Vagina (tissue), 2 donors: ENCODE measurements at places on chromosomes 3 and 15.

DNA sequence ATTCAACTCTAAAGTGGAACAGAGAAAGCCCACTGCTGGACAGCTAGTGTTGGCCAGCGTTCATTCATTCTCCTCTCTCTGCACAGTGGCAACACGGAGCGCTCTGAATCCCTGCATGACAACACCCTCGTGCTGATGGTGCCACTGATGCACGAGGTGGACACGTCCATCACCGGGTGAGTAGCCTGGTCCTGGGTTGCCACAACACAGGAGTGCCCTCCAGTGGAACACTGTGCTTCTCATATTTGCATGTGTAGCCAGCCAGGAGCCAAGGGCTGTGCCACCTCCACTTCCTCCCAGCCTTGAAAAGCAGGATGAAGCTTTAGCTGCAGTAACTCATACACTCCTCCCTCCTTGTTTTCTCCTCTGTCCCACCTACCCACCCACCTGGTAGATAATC is 120.0 kb upstream of the CTDSPL start:
- H3K27ac ChIP-seq = no peak overlapping the region
- H3K27me3 ChIP-seq = no peaks in the 10 kb centered on the region

DNA sequence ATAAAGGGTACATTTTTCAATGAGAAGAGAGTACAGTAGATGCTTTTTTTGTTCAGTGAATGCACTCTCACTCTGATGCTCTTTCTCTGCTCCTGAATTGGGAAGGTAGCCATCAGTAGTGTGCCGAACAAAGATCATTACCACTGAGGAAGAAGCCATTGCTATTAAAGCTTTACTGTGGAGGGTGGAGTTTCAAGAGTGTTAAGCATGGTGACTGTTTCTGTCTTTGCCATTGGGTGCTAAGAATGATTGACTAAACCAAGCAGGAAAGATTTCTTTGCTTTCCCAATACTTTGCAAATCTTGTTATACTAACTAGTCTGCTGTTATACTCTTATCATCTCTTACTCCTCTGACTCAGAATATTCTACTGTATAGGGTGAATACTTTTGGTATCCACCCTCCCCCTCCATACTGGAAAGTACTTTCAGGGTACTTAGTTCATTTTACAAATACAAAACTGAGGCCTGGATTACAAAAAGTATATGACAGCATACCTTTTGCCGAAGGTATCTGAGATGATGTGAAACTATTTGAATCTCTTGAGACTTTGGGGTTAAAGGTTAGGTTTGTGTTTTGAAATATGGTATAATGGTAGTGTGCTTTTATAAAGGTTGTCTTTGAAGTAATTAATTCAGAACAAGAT is 1.7 kb downstream of the RAB11A start:
- DNase-seq = no peak
- no peaks in the 10 kb centered on the region for H3K27me3 ChIP-seq
- peaks cover 45% of the 10 kb centered on the region for H3K4me1 ChIP-seq
- peak overlapping the region; percentile 96 for H3K27ac ChIP-seq
- H3K36me3 ChIP-seq = peaks cover 12% of the 10 kb centered on the region
- H3K4me3 ChIP-seq = peak overlapping the region; percentile 82

- peak overlapping the region; percentile 32 for H3K4me3 ChIP-seq
- no peaks in the 10 kb centered on the region for H3K27me3 ChIP-seq
- no peak overlapping the region for H3K27ac ChIP-seq
- no peak for DNase-seq
- peaks cover 23% of the 10 kb centered on the region for H3K4me1 ChIP-seq
Measured at GRCh38 chr3:23671851-23672589, 133.7 kb upstream of the UBE2E1 start.

GRCh38 chr15:38454696-38455090 is 766 bp downstream of the FAM98B start:
- peak overlapping the region; percentile 82 for H3K4me3 ChIP-seq
- no peaks in the 10 kb centered on the region for H3K36me3 ChIP-seq
- H3K27me3 ChIP-seq = no peaks in the 10 kb centered on the region
- H3K4me1 ChIP-seq = peaks cover 19% of the 10 kb centered on the region

DNA sequence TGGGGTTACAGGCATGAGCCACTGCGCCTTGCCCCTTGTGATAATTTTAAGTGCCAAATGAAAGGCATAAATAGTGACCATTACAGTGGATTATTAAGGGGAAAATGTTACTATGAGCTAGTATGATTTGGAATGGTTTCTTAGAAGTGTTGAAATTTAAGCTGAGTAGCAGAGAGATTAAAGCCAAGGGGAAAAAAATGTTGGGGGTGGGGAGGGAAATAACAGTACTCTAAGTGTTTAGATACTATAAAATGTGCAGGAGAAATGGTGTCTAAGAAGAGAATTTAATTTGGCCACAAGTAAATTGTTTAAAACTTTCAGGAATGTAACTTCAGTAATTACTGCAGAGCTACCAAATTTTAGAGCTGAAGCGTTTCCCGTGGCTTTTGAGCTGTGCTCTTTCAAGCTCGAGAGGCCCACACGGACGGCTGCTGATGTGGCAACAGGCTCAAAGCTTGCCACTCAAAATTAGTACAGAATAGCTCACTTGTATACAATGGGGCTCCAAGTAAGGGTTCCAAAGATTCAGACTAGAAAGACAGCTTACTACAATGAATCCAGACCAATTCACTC is 23.9 kb upstream of the SLC12A8 start:
- H3K36me3 ChIP-seq = peaks cover 18% of the 10 kb centered on the region
- no peak overlapping the region for H3K27ac ChIP-seq
- no peaks in the 10 kb centered on the region for H3K27me3 ChIP-seq
- H3K4me1 ChIP-seq = no peaks in the 10 kb centered on the region
- no peak overlapping the region for H3K4me3 ChIP-seq

DNA sequence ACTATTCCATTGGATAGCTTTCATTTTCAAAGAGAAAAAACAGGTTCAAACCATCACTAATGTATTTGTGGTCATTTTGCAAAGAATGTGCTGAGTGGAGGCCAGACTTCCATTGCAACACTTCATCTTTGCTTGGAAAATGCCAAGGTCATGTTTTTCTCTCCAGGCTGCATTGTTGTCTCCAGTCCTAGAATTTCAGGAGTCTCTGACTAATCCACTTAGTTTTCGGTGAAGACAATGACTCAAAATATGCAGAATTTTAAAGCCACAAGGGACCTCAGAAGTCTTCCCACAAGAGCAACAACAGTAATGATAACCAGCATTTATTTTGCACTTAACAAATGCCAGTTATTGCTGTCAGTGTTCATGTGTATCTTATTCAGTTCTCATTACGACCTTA is 277.0 kb downstream of the RYR3 start:
- H3K4me3 ChIP-seq = no peak overlapping the region
- H3K27me3 ChIP-seq = no peaks in the 10 kb centered on the region
- no peaks in the 10 kb centered on the region for H3K36me3 ChIP-seq
- no peak for DNase-seq
- no peak overlapping the region for H3K27ac ChIP-seq
- H3K4me1 ChIP-seq = no peaks in the 10 kb centered on the region

DNA sequence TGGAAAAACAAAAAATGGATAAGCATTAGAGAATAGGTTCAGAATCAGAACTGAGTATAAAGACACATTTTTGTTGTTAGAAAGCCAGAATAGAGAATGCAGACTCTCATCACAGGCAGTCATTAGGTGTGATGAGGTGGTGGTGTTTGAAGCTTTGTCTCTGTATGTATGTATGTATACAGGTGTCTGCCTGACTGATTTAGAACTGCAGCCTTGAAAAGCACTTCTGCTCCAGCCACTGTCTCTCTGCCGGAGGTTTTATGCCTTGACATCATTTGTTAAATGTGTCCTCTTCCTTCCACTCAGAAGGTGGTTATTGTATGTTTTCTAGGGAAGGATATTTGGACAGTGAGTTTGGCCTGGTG is 80.7 kb upstream of the ZBED2 start:
- peaks cover 20% of the 10 kb centered on the region for H3K4me1 ChIP-seq
- H3K27me3 ChIP-seq = no peaks in the 10 kb centered on the region
- no peaks in the 10 kb centered on the region for H3K36me3 ChIP-seq
- no peak for DNase-seq
- no peak overlapping the region for H3K4me3 ChIP-seq
- H3K27ac ChIP-seq = no peak overlapping the region

GRCh38 chr3:187782006-187782405 is 36.7 kb upstream of the BCL6 start:
- H3K4me1 ChIP-seq = no peaks in the 10 kb centered on the region
- DNase-seq = no peak
- no peaks in the 10 kb centered on the region for H3K27me3 ChIP-seq
- H3K27ac ChIP-seq = no peak overlapping the region
- no peak overlapping the region for H3K4me3 ChIP-seq

DNA sequence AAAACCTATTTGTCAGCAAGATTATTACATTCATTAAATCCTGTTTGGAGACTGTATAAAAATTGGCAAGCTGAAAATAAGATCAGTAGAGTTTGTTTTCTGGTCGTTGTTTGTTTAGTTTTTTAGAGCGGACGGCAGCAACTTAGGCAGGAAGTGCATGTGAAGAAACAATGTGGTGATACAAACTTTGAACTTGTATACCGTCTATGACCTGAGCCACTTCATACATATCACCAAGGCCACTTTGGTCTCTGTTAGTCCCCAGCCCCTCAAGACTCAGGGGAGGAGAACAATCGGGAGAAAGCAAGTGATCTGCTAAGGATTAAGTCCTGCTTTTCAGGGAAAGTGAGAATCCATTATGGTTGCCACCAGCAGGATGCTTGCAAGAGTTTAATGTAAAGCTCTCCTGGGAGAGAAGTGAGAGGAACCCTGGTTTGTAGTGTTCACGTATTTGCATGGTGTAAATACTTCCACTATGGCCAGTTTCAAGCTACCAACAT is 31.1 kb downstream of the RASGRP1 start:
- no peak overlapping the region for H3K27ac ChIP-seq
- no peaks in the 10 kb centered on the region for H3K36me3 ChIP-seq
- no peak for DNase-seq
- peaks cover 5% of the 10 kb centered on the region for H3K4me1 ChIP-seq
- H3K4me3 ChIP-seq = no peak overlapping the region
- no peaks in the 10 kb centered on the region for H3K27me3 ChIP-seq

DNA sequence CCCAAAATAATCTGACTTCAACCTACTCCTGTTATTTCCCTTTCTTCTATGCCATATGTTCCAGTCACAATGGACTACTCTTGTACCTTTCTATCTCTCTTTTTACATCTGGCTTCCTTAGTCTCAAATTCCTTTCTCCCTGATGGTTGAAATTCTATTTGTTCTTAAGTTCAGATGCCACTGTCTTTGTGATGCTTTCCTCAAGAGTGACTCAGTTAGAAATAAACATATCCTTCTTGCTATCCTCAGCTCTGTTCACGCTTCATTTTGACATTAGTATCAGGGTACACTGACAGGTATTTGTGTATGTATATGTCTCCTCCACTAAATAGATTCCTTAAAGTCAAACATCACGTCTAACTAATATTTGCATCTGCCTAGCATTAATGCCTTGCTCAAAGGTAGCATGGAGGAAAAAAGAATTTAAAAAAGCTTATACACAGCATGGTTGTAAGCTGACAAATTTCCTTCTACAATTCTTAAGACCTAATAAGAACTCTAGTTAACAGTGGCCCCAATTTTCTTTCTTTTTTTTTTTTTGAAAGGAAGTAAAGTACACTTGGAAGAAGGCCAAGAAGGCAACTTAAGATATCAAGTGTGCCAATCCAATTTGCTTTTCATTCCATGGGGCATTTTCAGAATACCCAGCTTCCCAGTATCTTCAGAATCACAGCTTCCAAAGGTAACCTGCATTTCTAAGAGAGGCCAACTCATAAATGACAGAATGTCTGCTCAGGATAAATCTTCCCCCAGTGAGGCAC is 58.0 kb downstream of the CHAC1 start:
- DNase-seq = no peak
- H3K36me3 ChIP-seq = no peaks in the 10 kb centered on the region
- no peaks in the 10 kb centered on the region for H3K27me3 ChIP-seq
- no peak overlapping the region for H3K4me3 ChIP-seq
- no peak overlapping the region for H3K27ac ChIP-seq

DNA sequence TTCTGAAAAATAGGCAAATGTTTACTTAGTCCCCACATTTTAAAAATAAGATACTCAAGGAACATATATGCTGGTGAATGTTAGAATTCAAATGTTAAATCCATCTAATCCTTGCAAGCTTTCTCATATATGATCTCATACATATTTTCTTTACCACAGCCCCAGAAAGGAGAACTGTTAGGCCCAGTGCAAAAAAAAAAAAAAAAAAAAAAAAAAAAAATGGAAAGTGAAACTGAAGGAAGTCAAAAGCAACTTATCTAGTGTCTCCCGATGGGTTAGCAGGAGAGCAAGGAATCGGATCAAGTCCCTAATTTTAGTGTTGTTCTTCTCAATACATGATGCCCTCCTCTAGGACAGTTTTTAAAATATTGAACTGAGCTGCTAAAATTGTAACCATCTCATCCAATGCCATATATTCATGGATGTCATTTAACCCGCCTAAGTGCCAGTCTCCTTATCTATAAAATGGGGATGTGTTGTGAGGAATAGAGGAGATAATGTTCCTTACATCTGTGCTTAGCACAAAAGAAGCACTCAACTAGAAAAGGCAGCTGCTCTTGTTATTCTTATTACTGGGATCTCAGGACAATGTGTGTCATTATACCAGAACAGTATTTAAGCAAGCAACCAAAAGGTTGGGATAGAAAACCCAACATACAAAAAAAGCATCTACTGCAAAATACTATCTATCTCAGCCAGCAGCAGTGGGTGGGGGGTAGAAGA is 279.7 kb downstream of the MAGI1 start:
- no peak overlapping the region for H3K4me3 ChIP-seq
- DNase-seq = no peak
- H3K36me3 ChIP-seq = no peaks in the 10 kb centered on the region
- H3K27ac ChIP-seq = no peak overlapping the region
- no peaks in the 10 kb centered on the region for H3K27me3 ChIP-seq
- H3K4me1 ChIP-seq = no peaks in the 10 kb centered on the region

GRCh38 chr15:36501063-36501678 is 78.3 kb upstream of the CDIN1 start:
- H3K4me3 ChIP-seq = no peak overlapping the region
- H3K27me3 ChIP-seq = no peaks in the 10 kb centered on the region
- no peak for DNase-seq
- no peak overlapping the region for H3K27ac ChIP-seq

GRCh38 chr3:96072226-96072625 is 742.2 kb upstream of the EPHA6 start:
- H3K4me3 ChIP-seq = no peak overlapping the region
- H3K36me3 ChIP-seq = no peaks in the 10 kb centered on the region
- no peaks in the 10 kb centered on the region for H3K27me3 ChIP-seq
- DNase-seq = no peak

GRCh38 chr3:134300520-134300919 is 49.9 kb upstream of the RYK start:
- H3K27ac ChIP-seq = no peak overlapping the region
- H3K4me3 ChIP-seq = no peak overlapping the region
- H3K27me3 ChIP-seq = no peaks in the 10 kb centered on the region
- no peak for DNase-seq
- no peaks in the 10 kb centered on the region for H3K4me1 ChIP-seq

- H3K27ac ChIP-seq = no peak overlapping the region
- no peaks in the 10 kb centered on the region for H3K27me3 ChIP-seq
- no peak for DNase-seq
Measured at GRCh38 chr15:74262625-74263024, 26.5 kb downstream of the CCDC33 start.

- H3K27ac ChIP-seq = no peak overlapping the region
- H3K36me3 ChIP-seq = no peaks in the 10 kb centered on the region
- no peak for DNase-seq
- no peaks in the 10 kb centered on the region for H3K27me3 ChIP-seq
Measured at GRCh38 chr15:75992897-75993296, 19.3 kb downstream of the NRG4 start.

GRCh38 chr3:17852217-17852616 is 109.8 kb upstream of the TBC1D5 start:
- no peaks in the 10 kb centered on the region for H3K27me3 ChIP-seq
- no peak overlapping the region for H3K4me3 ChIP-seq

- peaks cover 7% of the 10 kb centered on the region for H3K4me1 ChIP-seq
- H3K4me3 ChIP-seq = no peak overlapping the region
- DNase-seq = no peak
- no peaks in the 10 kb centered on the region for H3K36me3 ChIP-seq
- H3K27ac ChIP-seq = no peak overlapping the region
Measured at GRCh38 chr3:15342246-15342645, 9.9 kb upstream of the SH3BP5 start.
